ENCODE measurements at places on chromosomes 7 and 10.

DNA sequence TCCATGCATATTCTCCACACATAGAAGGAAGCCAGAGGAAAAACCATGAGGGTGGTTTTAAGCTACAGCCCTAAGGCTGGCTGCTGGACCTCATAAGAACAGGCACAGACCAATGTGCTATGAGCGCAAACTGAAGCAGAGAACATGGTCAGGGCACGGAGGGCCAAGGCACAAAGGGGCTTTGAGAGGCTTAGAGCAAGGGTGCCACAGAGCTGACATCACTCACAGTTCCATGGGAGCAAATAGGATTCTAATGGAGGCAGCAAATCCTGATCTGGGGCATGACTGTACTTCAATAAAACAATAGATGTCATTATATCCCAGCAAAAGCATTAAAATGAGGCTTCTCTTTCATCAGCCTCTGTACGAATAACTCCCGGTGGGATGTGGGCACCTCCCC is 162.4 kb downstream of the COBL start:
- DNase-seq, result no peak

DNA sequence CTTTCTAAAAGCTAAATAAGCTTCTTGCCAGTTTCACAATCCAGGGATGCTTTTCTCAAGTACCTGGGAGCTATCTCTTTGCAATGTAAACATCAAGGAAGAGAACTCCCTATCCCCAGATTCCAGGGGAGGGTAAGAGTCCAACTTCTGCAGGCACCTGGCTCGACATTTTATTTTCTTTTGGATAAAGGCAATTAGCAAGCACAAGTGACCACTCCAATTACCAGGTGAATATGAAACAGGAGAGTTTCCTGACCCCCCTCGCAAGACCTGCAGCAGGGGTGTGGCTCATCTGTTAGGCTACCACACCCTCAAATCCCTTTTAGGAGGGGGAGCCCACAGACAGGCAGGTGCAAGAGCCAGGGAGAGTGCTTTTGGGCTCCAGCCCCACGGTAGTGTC is 28.6 kb upstream of the LANCL2 start:
- no peak for DNase-seq

GRCh38 chr7:98360221-98361130 is 40.4 kb downstream of the BAIAP2L1 start:
- DNase-seq, result peak; percentile 49

DNA sequence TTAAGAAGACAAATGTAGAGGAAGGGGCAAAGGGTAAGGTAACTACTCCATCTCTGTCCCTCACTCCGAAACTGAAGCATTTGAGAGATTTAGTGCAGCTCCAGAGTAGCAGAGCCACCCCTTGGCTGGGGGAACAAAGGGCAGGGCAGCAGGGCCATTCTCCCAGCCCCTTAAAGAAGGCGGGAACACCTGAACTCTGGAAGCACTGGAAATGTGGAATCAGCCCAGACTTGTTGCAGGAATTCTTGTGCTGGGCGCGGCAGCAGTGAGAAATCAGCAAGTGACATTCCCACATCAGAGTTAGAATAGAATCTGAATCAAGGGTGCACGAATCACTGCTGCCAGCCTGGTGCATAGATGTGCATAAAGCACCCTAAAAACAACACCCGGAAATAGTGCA is 34.4 kb upstream of the GRM8 start:
- DNase-seq, result no peak

- DNase-seq, result peak; percentile 29
Measured at GRCh38 chr7:130734815-130735716, 1.1 kb upstream of the KLF14 start.

GRCh38 chr7:108104324-108104723 is 25.8 kb downstream of the LAMB4 start:
- no peak for DNase-seq

GRCh38 chr10:46096446-46096845 is 50.4 kb upstream of the MSMB start:
- no peak for DNase-seq

DNA sequence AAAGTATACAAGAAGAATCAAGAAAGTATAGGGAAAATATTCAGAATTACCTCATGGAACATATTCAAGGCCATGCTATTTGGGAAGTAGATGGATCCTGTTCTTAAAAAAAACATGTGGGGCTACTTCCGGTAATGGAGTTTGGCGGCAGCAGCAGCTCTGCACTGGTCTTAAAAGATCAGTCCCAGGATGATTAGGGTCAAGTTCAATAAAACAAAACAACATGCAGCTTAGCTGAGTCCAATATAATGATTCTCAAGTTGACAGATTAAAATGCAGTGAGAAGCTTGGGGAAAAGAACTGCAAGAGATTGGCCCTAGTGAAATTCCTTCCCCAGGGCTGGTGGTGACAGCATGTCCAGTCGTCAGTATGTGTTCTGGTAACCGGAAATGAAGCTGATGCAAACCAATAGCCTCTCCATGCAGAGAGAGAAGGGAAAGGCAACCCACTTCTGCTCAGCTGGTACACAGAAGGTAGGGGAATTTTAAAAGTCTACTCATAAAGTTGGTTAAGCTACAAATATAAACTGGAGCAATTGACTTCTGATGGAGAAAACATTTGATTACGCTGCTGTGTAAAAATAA is 305.1 kb upstream of the IMMP2L start:
- no peak for DNase-seq

DNA sequence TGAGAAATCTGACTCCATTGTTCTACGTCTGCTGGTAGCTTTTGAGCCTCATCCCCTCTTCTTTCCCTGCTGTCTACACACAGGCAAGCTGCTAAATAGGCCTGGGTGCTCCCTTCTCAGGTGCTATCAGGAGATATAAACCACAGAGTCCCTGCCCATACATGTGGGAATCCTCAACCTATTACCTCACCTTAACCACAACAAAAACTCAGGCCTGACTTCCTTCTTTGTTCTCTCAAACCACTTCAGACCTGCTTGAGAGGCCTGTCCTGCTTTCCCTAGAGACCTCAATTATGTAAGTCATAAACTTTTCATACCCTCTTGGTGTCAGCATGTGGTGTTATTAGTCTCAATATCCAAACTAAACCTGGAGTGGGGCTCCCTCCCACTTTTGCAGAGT is 75.0 kb upstream of the MAGI2 start:
- DNase-seq, result no peak

DNA sequence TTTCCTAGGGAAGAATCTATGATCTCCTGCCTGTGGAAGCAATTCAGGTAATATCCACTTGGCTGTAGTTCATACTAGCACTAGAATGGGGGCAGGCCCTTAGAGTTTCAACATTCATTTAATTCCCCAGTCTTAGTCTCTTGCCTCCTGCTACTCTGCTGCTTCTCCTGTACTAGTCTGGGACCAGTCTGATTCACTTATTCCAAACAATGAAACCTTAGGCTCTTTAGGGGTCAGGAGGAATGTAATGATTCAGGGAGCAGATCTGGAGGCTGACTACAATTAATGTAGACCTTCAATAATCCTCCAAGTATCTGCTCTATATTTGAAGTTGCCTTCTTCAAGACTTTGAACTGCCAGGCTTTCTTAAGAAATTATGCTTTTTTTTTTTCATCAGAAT is 101.8 kb downstream of the GNAT3 start:
- DNase-seq, result no peak

- DNase-seq, result peak; percentile 15
Measured at GRCh38 chr10:12716042-12716441, 285.5 kb downstream of the CCDC3 start.

- peak; percentile 61 for DNase-seq
Measured at GRCh38 chr7:129257168-129257567, 32.3 kb downstream of the AHCYL2 start.

- peak; percentile 5 for DNase-seq
Measured at GRCh38 chr7:20696803-20697333, 81.4 kb downstream of the ABCB5 start.

DNA sequence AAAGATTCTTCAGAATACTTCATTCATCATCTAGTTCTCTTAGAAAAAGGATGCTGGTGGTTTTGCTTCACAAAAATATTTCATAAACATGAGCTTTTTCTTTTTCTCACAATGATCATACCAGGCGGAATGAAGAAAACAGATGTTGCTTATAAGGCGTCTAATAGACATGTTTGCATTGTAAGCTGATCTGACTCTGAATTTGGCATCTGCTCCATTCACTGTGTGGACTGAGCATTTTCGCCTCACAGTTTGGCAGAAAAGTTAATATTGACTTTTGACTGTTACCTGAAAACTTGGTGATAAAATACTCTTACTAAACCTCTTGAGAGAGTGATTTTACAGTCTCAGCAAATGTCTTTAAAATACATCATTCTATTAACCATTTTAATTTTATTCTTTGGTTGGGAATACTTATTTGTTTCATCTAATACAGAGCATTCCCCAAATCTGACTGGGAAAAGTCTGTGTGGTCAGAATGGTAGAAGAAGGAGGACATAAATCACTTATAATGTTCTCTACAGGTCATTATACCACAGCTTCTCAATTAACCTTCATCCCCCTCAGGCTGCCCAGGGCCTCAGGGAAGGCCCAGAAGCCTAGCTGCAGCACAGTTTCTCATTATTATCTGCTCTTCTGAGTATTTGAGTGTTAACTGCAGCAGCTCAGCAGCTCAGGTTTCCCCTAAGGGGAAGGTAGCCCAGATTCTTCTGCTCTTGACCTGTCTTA is 121.6 kb upstream of the KAT6B start:
- no peak for DNase-seq

DNA sequence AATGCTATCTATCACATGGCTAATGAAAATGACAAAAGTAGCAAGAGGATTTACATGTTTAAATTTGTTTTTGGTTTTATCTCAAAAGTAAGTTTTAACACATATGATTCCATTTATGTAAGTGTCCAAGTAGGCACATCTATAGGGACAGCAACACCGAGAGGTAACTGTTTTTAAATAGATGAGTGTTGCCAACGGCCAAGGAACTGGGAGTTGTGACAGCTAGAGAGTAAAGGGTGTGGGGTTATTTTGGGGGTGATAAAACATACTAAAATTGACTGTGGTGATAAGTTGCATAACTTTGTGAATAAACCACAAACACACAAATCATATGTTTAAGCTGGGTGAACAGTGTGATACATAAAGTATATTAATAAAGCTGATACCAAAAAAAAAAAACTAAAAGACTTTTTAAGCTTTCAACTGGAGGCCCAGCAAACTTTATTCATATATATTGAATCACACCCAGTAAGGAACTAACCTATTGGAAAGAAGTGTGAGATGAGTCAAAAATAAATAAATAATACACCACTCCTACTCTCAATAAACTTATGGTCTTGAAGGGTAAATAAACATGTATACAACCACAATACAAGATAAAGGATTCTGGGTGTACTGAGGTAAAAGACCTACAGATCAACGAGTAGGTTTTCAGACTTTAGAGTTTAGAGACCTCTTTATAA is 33.0 kb downstream of the LRRC72 start:
- peak; percentile 45 for DNase-seq

DNA sequence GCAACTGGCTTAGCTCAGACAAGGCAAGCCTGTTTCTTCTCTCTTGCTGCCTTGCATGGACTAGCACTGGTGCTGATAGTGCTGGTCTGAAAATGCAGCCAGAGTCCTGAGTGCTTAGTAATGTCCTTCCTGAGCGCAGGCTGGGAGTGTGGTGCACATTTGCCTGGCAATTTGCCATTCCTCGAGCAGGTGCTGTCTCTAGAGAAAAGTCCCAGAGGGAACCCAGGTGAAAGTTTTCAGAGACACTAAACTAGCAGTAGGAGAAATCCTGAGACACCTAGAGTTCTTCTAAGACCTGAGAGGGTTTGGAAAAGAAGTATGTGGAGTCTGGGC is 1.9 kb downstream of the SFTPD start:
- DNase-seq, result no peak

- DNase-seq, result no peak
Measured at GRCh38 chr10:114623661-114624294, 34.3 kb downstream of the ABLIM1 start.

GRCh38 chr10:78214955-78215354 is 181.3 kb downstream of the RPS24 start:
- peak; percentile 30 for DNase-seq

GRCh38 chr7:3551536-3551935 is 250.5 kb downstream of the SDK1 start:
- no peak for DNase-seq

DNA sequence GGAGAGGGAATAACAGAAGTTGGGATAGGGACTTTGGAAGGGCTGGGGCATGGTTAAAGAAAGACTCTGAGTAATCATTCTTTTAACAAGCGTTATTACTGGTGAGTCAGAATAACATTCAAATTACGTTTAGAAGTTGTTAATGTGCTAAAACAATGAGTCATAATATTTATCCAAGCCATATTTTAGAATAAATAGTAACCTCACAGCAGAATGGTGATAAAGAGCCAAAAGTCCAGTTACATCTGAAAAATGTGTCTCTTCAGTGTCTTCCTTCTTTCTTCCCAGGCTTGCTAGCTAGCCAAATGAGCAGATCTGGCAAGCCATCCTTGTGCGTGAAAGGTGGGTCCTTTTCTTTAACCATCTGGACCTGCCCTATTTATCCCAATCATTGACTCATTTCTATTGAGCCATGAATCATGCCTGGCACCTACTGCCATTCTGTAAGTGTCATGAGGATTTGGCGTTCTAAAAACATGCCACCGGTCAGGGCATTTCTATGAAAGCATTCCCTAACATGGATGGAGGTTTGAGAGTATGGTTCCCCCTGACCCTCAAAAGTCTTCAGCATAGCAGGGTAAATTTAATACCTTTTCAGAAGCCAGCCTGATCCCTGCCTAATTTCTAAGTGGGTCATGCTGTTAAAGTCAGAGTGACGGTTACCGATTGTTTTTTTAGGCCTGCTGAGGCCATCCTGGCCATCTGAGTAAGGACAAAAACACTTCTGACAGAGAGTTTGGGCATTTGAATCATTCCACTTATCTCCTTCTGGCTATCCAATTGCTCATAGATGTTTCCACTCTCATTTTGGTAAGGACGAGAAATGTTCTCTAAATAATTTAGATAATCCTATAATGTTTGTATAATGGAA is 26.9 kb downstream of the MYPN start:
- DNase-seq, result no peak

- no peak for DNase-seq
Measured at GRCh38 chr10:588246-589165, 101.0 kb downstream of the DIP2C start.
